Activated naive CD8-positive, alpha-beta T cell treated with anti-CD3 and anti-CD28 coated beads, Interleukin-2, amount 50 U/mL, for 24 hours (primary cell): ENCODE measurements at places on chromosomes 1 and 21.

DNA sequence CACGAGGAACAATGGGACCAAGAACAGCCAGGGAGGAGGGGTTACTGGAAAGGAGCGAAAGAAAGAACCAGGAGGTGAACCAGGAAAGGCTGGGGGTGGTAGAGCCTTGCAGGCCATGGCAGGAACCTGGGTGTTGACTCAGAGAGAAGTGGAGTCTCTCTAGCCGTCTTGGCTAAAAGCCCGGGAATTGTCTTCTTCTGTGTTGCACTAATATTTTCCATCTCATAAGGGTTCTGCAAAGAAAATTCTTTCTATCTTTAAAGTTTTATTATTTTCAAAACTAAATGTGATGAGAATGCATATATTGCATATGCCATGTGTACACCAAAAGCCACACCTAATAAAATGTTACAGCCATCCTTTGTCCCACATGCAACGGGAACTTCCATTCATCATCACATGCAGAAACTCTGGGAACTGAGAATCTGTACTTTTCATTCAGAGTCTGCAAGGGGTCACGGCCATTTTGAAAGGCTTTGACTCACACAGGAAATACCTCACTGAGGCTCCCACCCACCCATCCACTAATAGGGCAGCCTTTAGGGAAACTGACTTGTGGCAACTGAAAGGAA lies 38.0 kb downstream of the ERG start:
- no peak for DNase-seq

- DNase-seq = no peak
Measured at GRCh38 chr21:43933199-43933598, 68.2 kb downstream of the AGPAT3 start.

DNA sequence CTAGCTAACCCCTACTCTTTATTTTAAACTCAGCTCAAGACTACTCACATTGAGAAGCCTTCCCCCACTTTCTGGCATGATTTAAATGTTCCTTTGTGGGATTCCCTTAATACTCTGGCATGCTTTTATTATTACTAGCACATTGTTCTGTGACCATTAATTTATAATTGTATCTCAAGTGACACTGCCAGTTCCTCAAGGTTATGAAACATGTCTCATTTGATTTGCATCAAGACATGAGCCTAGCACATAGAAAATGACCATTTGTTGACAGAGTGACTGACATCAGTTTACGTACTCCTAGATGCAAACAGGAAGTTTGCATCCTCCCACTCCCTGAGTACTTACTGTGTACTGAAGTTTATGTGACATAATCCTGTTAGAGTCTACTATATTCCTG lies 15.2 kb downstream of the RGS4 start:
- no peak for DNase-seq

- DNase-seq = no peak
Measured at GRCh38 chr1:208782186-208782585, 538.0 kb upstream of the PLXNA2 start.

GRCh38 chr1:156128308-156128653 lies 13.8 kb downstream of the LMNA start:
- DNase-seq = no peak
